ENCODE measurements at places on chromosomes 4 and X. TPM values are rescaled to one million over a fixed set of nuclear protein-coding genes. Genes with fewer than 3 reads are reported as not detected.

DNA sequence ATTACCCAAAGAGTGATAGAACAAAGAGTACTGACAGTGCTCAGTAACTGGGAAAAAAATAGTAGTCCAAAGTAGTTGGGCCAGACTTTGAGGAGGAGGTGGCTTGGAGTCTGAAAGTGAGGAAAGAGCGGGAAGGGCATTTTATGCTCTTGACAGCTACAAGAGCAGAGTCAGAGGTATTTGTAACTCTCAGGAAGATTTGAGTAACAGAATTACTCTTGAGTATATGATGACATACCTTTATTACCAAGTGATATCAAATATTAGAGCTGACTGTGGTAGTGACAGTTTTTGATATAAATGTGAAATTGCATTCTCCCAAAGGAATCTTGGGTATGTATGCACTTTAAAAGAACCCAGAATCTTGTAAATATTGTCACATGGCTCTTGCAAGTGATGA, 2.2 kb downstream of the SLAIN2 start:
- peak overlapping the region; percentile 98 for H3K4me3 ChIP-seq
- DNase-seq = no peak
- peaks cover 53% of the 10 kb centered on the region for H3K4me1 ChIP-seq
- no peaks in the 10 kb centered on the region for H3K36me3 ChIP-seq

Gene CENPI
- 38.7 TPM for total RNA-seq

GRCh38 chr4:54908763-54909162, 216.6 kb downstream of the KDR start:
- H3K27ac ChIP-seq = no peak overlapping the region
- H3K36me3 ChIP-seq = peaks cover 11% of the 10 kb centered on the region
- no peaks in the 10 kb centered on the region for H3K4me1 ChIP-seq
- H3K27me3 ChIP-seq = no peaks in the 10 kb centered on the region
- no peak overlapping the region for H3K4me3 ChIP-seq

- peak overlapping the region; percentile 50 for H3K27ac ChIP-seq
- no peaks in the 10 kb centered on the region for H3K27me3 ChIP-seq
- no peak overlapping the region for H3K4me3 ChIP-seq
These were observed 159.6 kb upstream of the RBPJ start for GRCh38 chr4:26161030-26161824.

GRCh38 chrX:32489125-32489524, 722.2 kb downstream of the DMD start:
- no peaks in the 10 kb centered on the region for H3K4me1 ChIP-seq
- H3K36me3 ChIP-seq = no peaks in the 10 kb centered on the region
- no peak overlapping the region for H3K27ac ChIP-seq
- no peaks in the 10 kb centered on the region for H3K27me3 ChIP-seq
- DNase-seq = no peak
- no peak overlapping the region for H3K4me3 ChIP-seq

Gene MAP7D3
- total RNA-seq = 9.5 TPM

Gene ABHD18
- total RNA-seq = 25.1 TPM

Gene GATA1
- 0.73 TPM for total RNA-seq

DNA sequence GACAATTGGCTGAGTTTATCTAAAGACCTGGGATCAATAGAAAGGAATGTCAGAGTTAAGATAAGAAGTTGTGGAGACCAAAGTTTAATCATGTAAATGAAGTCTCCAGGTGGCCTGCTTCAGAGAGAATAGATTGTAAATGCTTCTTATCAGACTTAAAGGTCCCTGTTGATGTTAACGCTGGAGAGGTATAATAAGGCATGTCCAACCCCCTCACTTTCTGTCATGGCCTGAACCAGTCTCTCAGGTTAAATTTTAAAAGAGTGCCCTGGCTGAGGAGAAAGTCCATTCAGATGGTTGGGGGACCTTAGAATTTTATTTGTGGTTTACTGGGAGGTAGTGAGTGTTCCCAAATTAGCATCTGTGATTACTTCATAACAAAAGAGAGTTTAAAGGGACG, 86.7 kb downstream of the AKAP4 start:
- no peak overlapping the region for H3K4me3 ChIP-seq
- no peak for DNase-seq
- H3K27ac ChIP-seq = no peak overlapping the region
- H3K27me3 ChIP-seq = no peaks in the 10 kb centered on the region
- H3K36me3 ChIP-seq = no peaks in the 10 kb centered on the region

GRCh38 chr4:5755161-5755560, 44.2 kb downstream of the EVC start:
- H3K27me3 ChIP-seq = no peaks in the 10 kb centered on the region
- H3K36me3 ChIP-seq = no peaks in the 10 kb centered on the region
- H3K27ac ChIP-seq = no peak overlapping the region
- DNase-seq = no peak
- no peaks in the 10 kb centered on the region for H3K4me1 ChIP-seq
- no peak overlapping the region for H3K4me3 ChIP-seq

DNA sequence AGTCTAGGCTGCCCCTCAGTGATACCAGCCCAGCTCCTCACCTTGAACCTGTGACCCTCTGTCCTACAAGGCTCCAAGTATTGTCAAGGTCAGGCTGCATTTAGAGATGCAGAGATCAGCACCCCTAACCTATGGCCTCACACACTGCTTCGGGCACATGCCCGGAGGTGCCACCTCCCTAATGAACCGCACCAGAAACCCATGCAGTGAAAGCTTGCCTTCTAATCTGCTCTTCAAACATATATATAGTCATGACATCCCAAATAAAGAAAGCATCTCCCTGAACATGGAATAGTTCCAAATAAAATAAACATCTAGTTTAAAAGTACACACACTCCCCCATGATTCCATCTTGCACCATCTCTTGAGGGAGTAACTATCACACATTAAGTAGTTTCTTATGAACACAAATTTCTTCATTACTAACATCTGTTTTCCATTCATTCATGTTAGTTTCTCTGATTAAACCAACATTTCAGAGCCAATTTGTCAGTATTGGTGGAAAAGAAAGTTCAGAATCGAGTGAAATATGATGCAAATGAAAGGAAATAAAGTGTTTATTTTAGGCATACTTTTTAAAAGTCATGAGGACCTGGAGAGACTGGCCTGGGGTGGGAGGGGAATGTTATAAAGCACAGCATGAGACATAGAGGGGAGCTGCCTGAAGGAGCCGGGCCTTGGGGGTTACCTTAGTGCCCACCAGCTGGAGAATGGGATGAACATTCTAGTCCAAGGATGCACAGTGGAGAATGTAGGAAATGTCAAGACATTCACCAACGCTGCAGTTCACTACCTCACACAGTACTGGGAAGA, 19.2 kb downstream of the CC2D2A start:
- H3K27ac ChIP-seq = no peak overlapping the region
- H3K4me3 ChIP-seq = no peak overlapping the region
- peaks cover 13% of the 10 kb centered on the region for H3K27me3 ChIP-seq
- no peaks in the 10 kb centered on the region for H3K4me1 ChIP-seq
- DNase-seq = no peak

DNA sequence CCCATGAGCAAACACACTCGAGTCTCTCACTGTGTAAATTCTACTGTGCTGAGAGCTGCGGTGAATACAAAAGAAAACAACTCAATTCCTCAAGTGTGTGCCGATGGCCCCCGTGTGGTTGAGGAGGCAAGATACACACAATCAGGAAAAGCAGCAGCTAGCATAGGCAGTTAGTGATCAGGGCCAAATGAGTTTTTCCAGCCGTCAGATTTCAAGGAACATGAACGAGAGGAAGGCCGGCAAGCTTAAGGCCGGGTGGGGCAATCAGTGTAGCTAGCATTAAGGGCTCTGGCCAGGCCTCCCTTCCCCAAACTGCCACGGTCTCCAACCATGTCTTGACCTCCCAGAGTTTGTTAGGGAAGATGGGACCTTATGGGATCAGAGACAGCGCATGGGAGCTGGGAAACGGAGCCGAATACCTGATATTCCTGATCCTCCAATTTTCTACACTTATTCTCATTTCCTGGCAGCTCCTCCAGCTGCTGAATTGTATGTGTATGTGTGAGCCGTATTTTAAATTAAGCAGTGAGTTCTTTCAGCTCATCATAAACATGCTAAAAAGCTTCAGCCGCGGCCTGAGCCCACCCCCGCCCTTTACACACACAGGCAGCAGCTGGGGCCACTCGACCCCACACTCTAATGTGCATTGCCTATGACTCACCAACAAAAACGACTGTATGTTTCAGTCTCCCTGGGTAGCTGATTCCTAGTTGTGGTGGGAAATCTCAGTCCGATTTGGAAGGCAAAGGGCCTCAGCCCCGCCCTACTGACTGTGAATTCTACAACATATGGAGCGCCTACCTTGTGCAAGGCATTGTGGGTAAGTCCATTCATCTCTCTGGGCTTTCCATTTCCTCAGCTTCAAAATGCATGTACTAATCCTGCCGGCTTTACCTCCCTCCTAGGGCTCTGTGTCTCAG, 59.9 kb downstream of the RTL9 start:
- H3K4me3 ChIP-seq = no peak overlapping the region
- H3K27me3 ChIP-seq = peaks cover 20% of the 10 kb centered on the region
- H3K4me1 ChIP-seq = no peaks in the 10 kb centered on the region
- H3K27ac ChIP-seq = no peak overlapping the region
- no peaks in the 10 kb centered on the region for H3K36me3 ChIP-seq
- no peak for DNase-seq

Gene ADGRG4
- total RNA-seq = not detected

- H3K27me3 ChIP-seq = peaks cover 32% of the 10 kb centered on the region
- H3K27ac ChIP-seq = no peak overlapping the region
- H3K4me1 ChIP-seq = peaks cover 11% of the 10 kb centered on the region
- no peak overlapping the region for H3K4me3 ChIP-seq
- H3K36me3 ChIP-seq = no peaks in the 10 kb centered on the region
- DNase-seq = no peak
These were observed 28.5 kb downstream of the TRIM2 start for GRCh38 chr4:153232768-153233167.

DNA sequence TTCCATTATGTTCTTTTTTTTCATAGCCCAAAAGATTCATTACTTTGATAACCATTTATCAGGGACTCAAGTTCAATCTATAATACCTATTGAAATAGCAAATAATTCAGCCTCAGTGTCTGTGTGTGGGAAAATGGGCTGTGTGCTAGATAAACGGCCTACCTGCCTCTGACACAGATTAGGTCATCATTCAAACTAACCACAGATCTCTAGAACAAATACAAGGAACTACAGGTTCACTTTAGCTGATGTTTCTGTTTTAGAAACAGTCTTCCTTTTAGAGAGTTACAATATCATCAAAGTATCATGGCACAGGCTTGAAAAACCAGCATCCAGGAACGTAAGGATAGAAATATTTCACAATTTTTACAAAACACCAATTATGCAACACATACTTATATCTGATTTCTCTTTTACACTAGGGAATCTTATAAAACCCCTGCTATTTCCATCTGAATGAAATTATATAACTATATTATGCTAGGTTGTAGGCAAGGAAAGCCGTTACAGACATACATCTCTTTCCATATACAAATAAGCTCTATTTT, 56.6 kb upstream of the MAB21L2 start:
- H3K27me3 ChIP-seq = no peaks in the 10 kb centered on the region
- H3K4me3 ChIP-seq = no peak overlapping the region
- H3K4me1 ChIP-seq = no peaks in the 10 kb centered on the region
- no peaks in the 10 kb centered on the region for H3K36me3 ChIP-seq

GRCh38 chr4:15147714-15148113, 145.4 kb downstream of the CPEB2 start:
- no peaks in the 10 kb centered on the region for H3K36me3 ChIP-seq
- DNase-seq = no peak
- H3K27me3 ChIP-seq = peaks cover 14% of the 10 kb centered on the region

DNA sequence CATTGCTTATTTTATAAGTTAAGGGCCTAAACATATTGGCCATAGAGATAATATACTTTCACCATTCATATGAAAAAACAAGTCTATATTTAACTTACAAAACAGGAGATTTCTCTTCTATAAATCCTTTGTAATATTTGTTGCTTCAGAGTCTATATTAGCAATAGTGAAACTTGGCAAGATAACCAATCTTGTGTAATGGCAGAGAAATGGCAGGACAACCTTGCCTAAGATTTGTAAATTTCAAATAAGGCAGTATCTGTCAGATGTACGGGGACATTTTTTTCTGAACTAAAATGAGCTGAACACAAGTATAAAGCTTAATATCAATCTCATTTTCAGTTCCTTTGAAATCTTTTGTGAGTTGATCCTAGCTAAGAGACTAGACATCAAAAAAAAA, 17.8 kb upstream of the CPEB2 start:
- peaks cover 17% of the 10 kb centered on the region for H3K27me3 ChIP-seq
- no peak overlapping the region for H3K27ac ChIP-seq
- no peaks in the 10 kb centered on the region for H3K36me3 ChIP-seq
- H3K4me3 ChIP-seq = no peak overlapping the region
- no peaks in the 10 kb centered on the region for H3K4me1 ChIP-seq

- H3K4me1 ChIP-seq = peaks cover 9% of the 10 kb centered on the region
- H3K27ac ChIP-seq = no peak overlapping the region
- no peaks in the 10 kb centered on the region for H3K36me3 ChIP-seq
These were observed 3.5 kb upstream of the CLNK start for GRCh38 chr4:10688022-10688421.
